ENCODE measurements at places on chromosomes 5 and 9. TPM values are rescaled to one million over a fixed set of nuclear protein-coding genes. Genes with fewer than 3 reads are reported as not detected.

DNA sequence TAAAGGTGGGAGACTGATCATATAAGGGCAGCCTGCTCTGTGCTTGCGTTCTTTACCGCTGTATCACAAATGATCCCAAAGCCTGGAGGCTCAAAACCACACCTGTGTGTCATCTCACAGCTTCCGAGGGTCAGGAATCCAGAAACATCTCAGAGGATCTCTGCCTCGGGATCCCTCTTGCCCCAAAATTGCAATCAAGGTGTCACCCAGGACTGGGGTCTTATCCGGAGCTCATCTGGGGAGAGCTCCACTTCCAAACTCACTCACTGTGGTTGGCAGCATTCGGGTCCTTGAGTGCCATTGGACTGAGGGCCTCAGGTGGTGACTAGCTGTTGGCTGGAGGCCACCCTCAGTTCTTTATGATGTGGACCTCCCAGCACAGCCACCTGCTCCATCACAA is 26.7 kb upstream of the FCN2 start:
- no peak for DNase-seq

DNA sequence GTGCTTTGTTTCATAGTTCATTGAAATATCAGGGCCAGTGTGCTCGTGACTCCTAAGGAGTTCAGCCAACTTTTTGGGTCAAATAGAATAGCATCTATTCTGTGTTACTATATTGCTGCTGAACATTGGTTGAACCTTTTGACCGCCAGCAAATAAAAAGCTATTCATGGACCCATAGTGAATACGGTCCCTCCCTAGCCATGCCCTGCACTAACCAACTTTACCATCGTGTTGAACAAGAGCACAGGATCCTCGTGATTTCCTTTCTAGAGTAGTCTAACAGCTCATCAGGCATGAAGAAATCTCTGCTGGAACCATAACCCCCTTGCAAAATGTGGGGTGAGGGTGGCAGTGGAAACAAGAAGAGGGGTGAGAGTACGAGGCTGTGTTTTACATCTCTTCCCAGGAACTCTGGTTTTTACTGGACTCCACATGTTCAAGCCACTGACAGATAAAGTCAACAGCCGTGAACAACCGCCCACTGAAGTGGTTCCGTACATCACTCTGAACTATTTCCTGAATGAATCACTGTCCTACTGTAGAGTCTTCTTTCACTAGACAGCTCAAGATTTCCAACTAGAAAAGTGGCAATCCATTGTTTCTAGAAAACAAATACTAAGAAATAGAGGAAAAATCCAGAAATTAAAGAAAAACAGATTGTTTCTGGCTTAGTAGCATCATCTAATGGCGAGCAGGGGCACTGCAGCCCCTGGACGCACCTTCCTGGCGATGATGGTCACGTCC is 70.1 kb upstream of the SPATA31E1 start:
- no peak for DNase-seq

DNA sequence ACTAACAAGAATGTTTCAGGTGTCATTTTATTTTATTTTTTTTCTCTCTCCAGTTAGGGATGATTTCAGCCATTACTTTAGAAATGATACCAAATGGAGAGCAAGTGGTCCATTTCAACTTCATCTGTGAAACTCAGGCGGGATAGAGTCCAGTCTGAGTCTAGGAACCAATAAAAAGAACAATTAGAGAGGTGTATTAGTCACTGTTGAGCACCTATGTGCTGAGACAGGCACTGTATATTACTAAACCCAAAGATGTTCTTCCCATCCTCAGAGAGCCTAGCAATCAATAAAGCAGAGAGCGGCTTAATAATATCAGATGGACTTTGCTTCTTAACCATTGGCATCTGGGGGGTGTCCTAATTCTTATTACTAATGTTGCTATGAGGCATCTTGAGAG is 410.3 kb upstream of the SLC24A2 start:
- no peak for DNase-seq

DNA sequence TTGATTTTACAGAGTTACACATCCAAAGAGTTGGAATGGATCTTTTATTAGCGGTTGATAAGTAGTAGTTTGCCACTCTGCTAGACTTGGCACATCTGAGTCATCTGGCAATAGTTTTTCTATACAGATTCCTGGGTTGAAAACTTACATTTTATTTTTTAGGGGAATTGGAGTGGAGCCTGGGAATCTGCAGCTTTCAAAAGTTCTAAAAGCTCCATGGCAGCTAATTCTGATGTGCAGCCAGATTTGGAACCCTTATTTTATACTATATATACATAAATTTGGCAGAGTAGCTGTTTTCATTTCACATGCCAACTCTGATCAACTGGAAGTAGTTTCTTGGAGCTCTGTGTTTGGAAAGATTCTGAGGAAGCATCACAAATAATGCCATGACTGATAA is 715.5 kb downstream of the TLR4 start:
- DNase-seq, result no peak

DNA sequence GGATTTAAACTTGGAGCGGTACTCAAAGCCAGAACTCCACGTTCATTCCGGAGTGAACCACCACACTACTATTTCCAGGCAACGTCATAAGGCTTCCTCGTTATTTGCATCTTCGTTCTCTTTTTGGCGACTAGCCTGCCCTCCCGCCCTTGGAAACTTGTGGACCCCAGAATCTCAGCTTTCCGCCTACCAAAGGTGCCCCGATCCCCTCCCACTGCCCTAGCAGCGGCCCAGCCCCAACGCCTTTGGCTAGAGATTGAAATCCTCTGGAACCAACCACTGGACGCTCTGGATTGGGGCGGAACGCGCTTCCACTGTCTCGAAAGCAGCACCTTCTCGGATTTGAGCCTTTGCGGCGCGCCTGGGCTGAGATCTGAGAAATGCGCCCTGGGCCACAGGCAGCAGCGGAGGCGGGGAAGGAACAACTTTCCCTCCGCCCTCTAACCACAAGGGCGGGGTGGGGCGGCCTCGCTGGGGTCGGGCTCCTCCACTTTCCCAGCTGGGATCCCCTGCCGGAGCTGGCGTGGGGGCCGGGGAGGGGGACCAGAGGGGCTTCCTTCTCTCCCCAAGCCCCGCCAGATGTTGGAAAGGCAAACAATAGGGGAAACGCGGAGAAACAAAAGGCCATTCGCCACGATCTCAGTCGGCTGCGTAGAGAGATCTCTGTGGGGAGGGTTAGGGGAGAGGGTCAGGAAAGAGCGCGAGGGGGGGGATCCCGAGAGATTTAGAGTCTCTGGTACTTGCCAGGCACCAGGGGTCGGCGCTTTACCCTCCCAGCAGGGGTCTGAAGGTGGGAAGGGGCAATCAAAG is 1.3 kb downstream of the MOB3B start:
- peak; percentile 76 for DNase-seq

The PLAC8L1 gene
- not detected for polyA plus RNA-seq

Data from brain (organoid and tissue), 16 donors.